ENCODE measurements at places on chromosomes 2 and 18. TPM values are rescaled to one million over a fixed set of nuclear protein-coding genes. Genes with fewer than 3 reads are reported as not detected.

Gene ABCG8
- total RNA-seq = not detected

Gene MLPH
- total RNA-seq = 327 TPM

Gene SPHKAP
- not detected for total RNA-seq

Gene TLX2
- total RNA-seq = 0.48 TPM

Gene GDF7
- 0.09 TPM for total RNA-seq

Gene SCYGR6
- not detected for total RNA-seq

Gene C2orf66
- 0.14 TPM for total RNA-seq

Gene WDSUB1
- 7.6 TPM for total RNA-seq

Gene FTCDNL1
- 2.8 TPM for total RNA-seq

Gene ODC1
- 155 TPM for total RNA-seq

Gene LRRTM1
- not detected for total RNA-seq

Gene UPP2
- total RNA-seq = not detected

Gene SLC11A1
- 0.26 TPM for total RNA-seq

Gene PLCL1
- total RNA-seq = not detected

Gene TUBB8B
- total RNA-seq = not detected

Gene ASPRV1
- total RNA-seq = 0.23 TPM

Gene CYP1B1
- 4.2 TPM for total RNA-seq
